ENCODE measurements at places on chromosomes 6 and 20.

DNA sequence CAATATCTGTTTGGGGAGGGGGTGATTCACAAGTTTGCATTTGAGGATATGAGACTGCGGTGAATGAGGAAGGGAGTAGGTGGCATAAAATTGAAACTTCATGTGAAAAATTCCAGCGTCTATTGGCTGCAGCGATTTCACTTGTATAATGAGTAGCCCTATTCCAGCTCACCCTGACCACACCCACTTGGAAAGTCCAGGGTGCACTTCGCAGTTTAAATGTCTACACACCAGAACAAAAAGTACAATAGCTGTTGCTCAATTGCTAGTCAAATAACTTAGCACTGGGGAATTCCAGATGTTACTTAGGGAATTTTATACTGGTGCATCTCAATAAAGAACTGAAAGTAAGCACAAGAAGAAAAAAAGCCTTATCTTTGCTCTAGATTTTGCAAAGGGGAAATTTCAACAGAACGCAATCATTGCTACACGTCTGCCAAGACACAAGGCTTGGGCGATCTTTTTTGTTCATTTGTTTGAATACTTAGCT is 6.3 kb downstream of the TNFAIP3 start:
- DNase-seq: no peak

- peak; percentile 75 for DNase-seq
Observed at GRCh38 chr20:8043687-8044282, 24.2 kb upstream of the TMX4 start.

- DNase-seq: peak; percentile 19
Observed at GRCh38 chr6:45105170-45105820, 222.8 kb upstream of the RUNX2 start.

GRCh38 chr20:50346374-50347283 is 156.0 kb downstream of the CEBPB start:
- peak; percentile 87 for DNase-seq

DNA sequence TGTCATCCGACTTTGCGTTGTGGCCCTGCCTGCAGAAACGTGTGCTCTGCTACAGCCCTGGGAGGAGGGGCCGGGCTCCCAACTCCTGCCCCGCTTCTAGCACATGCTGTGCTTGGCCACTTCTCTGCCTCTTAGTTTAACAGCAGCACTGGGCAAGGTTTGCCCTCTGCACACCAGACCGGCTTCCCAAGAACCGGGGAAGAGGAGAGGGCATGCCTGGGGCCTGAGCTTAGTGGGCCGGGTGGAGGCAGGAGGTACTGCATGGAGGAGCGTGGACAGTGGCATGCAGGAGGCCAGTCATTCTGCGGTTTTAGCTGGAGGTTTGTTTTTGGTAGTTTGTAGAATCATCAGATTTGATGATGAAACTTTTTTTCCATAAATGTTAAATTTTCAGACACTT is 45.5 kb downstream of the CEP43 start:
- DNase-seq: no peak

DNA sequence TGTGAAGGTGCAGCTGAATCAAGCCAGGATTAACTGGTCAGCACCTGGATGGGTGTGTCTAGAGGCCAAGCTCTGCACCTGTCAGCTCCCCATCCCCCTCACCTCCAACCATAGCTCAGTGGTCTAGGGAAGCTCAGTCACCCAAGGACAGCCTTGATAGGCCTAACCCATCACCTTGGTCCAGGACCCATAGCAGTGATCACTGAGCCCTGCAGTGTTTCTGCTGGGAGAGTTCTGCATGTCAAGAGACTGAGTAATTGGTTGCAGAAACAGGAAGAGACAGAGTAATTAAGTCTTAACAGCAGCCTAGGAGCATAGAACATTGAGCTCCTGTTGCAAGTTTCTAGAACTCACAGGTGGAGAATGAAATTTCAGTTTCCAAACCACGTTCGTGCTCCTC is 18.7 kb upstream of the RALGAPB start:
- DNase-seq: no peak

GRCh38 chr20:22472447-22473100 is 111.8 kb downstream of the FOXA2 start:
- DNase-seq: no peak

- DNase-seq: no peak
Observed at GRCh38 chr6:75952128-75952527, 120.3 kb downstream of the IMPG1 start.

GRCh38 chr6:143160015-143160414 is 99.3 kb downstream of the AIG1 start:
- DNase-seq: no peak

- no peak for DNase-seq
Observed at GRCh38 chr20:39825950-39826349, 863.1 kb downstream of the MAFB start.

GRCh38 chr6:15892369-15892768 is 229.5 kb upstream of the DTNBP1 start:
- no peak for DNase-seq

- DNase-seq: peak; percentile 48
Observed at GRCh38 chr20:44909872-44910689, at the start of gene PABPC1L. PABPC1L (plus strand) TSS chr20:44910060; CDS start chr20:44910144, 84 bp downstream.

DNA sequence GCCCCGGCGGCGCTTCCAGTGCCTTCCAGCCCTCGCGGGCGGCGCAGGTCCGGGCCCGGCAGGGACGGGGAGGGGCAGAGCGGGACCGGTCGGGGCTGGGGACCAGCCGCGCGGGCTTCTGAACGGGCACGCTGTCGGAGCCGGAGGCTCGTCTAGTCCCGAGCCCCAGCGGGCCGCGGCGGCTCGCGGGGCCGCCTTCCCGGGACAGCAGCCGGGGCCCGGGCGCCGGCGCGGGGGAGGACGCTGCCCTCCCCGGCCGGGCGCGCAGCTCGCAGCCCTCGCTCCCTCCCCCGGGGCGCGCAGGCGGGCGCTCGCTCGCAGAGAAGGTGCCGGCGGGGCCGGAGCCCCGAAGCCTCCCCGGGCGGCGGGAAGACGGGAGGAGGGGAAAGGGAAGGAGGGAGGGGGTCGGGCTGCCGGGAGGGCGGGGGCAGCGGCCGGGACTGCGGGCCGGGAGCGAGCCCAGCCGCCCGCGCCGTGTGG is 696 bp upstream of the SIRPA start:
- no peak for DNase-seq

DNA sequence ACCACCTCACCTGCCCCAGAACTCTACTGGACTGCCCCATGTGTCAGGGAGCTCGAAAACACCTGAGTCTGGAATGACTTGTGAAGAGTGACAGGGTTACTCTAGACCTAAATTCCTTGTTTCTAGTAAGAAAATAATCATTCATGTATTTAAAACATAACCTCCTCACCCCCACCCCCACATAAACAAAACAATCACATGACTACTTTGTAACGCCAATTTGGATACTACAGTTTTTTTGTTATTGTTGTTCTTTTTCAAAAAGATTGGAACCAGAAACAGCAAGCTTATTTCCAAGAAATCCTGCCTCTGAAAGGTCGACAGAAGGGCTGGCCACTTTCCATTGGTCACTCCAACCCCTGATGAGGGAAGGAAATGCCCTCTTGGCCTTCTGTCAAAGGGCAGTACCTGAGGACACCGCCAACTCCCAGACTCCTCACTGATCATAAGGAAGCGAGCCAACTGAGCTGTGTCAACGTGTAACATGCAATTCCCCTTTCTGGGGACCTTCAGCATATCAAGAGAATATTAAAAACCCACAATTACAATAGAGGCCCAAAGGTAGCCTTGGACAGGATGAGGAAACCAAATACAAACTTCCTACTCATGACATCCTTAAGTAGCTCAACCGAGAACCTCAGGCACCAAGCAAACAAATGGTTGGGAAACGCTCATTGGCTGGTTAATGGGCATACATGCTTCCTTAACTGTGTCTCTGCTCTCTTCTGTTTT is 2.6 kb downstream of the MCUR1 start:
- no peak for DNase-seq

DNA sequence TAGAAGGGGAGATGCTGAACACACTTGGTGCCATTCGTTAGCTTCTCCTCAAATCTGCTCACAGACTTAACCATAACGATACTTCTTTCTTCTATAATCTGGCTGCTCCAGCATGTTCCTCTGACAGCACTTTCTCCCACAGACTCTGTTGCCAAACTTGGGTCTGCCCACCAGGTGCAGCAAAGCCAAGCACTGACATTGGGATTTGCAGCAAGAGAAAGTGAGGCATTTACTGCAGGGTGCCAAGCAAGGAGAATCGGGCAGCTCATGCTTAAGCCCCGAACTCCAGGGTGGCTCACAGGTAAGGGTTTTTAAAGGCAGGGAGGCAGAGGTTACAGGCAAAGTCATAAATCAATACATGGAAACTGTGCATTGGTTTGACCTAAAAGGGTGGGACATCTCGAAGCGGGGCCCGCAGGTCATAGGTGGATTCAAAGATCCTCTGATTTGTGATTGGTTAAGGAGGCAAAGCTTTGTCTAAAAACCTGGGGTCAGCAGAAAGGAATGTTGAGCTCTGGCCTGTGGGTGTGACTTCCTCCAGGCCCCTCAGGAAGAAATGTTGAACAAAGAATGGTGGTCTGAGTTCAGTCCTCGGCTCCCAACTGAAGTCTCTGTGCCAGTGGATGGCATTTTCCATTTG is 25.1 kb upstream of the PNPLA1 start:
- DNase-seq: no peak

DNA sequence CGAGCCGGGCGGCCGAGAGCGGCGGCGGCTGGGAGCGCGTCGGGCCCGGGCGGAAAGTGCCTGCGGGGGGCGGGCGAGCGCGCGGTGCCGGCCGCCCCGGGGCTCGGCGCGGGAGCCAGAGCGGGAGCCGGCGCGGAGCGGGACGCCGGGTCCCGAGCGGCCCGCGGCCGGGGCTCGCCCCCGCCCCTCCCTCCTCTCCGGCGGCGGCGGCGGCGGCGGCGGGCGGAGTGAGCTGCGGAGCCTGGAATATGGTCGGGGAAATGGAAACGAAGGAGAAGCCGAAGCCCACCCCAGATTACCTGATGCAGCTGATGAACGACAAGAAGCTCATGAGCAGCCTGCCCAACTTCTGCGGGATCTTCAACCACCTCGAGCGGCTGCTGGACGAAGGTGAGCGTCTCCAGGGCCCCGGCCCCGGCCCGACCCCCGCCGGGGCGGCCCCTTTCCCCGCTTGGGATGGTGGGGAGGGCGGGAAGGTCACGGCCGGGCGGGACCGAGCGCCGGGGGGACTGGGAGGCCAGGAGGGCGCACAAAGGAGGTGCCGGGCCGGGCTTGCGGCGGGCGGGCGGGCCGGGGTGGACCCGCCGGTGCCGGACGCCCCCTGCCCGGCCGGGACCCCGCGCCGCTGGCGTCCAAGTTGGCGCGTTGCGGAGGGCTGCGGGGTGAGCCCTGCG is 565 bp downstream of the QKI start:
- no peak for DNase-seq

DNA sequence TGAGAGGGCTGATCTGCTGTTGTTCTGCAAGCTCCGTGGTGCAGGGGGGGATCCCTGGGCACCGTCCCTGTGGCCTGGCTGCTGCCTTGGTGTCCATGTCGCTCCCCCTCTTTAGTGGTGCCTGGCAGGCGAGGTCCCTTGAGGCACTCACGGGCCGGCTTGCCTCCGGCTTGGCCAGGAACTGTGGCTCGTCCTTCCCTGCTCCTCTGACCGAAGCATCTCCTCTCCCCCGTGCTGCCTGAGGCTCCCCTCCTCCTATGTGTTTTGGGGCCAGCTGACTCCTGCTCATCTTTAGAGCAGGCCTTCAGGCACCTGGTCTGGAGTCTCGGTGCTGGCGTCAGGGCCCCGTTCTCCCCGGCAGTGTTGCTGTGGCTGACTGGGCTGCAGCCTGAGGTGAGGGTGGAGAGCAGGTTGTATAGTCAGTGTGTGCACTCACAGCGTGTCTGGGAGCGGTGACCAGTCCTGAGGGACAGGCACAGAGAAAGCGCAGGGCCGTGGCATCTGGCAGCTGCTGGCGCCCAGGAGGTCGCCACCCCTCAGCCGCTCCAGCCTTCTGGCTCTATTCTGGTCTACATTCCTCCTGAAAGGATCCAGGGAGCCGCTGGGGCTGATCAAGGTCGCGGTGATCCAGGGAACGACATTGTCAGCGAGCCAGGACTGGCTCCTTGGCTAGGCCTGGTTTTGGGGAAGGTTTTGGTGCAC is 43.7 kb downstream of the PYGB start:
- DNase-seq: no peak

DNA sequence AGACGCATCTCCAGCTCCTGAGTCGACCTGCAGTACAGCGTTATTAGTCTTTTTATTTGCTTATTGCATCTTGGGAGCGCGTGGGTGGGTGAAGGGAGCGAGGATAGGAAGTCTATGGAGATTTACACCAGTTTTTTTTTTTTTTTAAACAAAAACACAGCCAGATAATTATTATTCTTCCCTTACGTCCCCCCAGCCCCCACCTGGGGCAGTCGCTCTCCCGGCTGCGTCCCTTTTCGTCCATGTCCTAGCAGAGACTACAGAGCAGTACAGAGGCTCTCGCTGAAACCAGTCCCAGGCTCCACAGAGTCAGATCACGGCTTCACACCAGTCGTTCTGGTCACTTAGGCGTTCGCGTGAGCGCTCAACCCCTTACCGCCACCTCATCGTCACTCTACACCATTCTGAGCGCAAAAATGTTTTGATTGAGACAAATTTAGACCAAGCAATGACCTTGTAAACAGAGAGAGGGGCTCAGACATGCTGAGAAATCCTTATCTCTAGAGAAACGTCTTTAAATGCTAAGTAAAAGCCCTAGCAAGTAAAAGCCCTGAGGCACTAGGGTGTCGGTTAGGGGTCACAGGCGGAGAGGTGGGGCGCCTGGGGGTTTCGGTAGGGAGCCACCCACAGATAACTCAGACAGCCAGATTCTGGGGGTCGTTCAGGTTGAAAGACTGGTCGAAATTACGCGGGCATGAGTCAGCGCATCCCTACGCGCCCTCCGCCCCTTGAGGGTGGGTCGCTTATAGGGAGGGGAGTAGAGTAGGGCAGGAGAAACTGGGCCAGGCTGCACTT is 975 bp upstream of the PPT2 start:
- no peak for DNase-seq

GRCh38 chr6:14270925-14271788 is 153.6 kb downstream of the CD83 start:
- DNase-seq: no peak

GRCh38 chr6:111818539-111819226 is 54.6 kb downstream of the FYN start:
- no peak for DNase-seq

DNA sequence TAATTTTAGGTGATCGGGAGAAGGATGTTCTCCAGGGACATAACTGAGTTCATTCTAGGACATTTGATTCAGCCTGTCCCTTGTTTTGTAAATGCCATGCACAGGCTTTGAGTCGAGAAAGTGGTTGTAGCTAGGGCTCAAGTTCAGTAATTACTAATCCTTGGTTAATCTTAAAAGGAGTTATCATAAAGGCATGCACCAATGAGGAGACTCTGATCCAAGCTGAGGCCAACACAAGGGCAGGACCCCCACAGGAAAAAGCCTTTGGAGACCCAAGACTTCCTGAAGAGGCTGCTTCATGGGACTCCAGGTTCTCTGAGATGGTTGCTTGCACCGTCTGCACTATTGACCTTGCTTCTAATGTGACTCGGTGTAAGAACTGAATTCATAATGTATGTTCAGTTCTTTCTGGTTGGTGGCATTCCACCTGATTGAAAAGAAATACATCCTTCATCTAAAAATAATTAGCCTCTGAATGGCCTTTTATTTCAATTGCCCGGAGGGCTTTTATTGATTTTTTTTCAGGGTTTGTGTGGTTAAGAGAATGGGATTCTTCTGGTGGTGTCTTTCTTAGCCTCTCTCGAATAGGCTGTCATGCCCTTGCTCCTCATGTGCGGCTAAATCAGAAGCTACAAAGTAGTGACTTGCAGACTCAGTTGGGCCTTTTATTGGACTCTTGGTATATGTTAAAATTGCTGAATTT is 201.7 kb upstream of the PLCB4 start:
- DNase-seq: peak; percentile 53

Measured in COLO829 (cell line).